ENCODE measurements at places on chromosomes 11 and 22.

- H3K27ac ChIP-seq = no peak overlapping the region
- no peak overlapping the region for H3K4me3 ChIP-seq
- no peak for DNase-seq
- H3K27me3 ChIP-seq = no peaks in the 10 kb centered on the region
Measured at GRCh38 chr11:127044535-127044934, 44.0 kb upstream of the KIRREL3 start.

DNA sequence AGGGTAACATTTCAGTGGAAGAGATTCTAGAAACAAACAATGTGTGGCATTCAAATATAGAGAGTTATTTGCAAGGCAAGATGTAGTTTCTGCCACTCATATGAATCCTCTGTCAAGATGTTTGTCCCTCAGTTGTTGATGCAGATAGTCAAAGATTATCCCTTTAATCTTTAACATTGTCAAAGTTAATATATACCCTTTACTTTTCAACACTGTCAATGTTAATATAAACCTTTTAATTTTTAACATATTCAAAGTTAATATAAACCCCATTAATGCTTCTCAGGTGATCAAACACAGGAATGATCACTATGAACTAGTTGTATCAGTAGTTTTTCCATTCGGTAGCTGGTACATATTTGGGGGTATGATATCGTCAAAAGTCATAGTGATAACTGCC lies 51.9 kb upstream of the PICALM start:
- no peaks in the 10 kb centered on the region for H3K36me3 ChIP-seq
- H3K27me3 ChIP-seq = no peaks in the 10 kb centered on the region
- no peaks in the 10 kb centered on the region for H3K4me1 ChIP-seq
- DNase-seq = no peak

DNA sequence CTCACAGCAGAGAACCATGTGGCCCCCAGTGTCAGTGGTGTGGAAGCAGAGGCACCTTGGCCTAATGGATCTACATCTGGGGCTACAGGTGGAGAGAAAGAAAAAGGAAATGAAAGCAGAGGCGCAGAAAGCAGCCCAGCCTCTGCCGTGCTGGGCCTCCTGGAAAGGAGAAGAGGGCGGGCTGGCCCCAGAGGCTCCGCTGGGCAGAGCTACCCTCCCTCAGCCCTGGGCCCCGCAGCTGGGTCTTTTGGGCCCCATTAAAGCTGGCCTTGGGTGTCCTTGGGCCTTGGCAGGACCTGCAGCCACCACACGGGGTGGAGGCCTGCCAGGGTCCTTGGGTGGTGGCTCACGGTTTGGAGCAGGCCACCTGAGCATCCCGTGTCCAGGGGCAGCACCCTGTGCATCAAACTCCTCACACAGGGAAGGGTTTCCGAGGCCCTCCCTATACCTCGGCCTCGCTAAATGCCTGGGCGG lies 31.6 kb upstream of the GAL start:
- H3K36me3 ChIP-seq = no peaks in the 10 kb centered on the region
- DNase-seq = no peak
- H3K4me1 ChIP-seq = no peaks in the 10 kb centered on the region
- no peaks in the 10 kb centered on the region for H3K27me3 ChIP-seq
- no peak overlapping the region for H3K4me3 ChIP-seq

GRCh38 chr22:34015642-34016041 lies 95.4 kb upstream of the LARGE1 start:
- no peaks in the 10 kb centered on the region for H3K36me3 ChIP-seq
- no peak for DNase-seq
- H3K27ac ChIP-seq = no peak overlapping the region
- no peaks in the 10 kb centered on the region for H3K27me3 ChIP-seq
- H3K4me1 ChIP-seq = no peaks in the 10 kb centered on the region

GRCh38 chr22:45656577-45656976 lies 15.1 kb upstream of the ATXN10 start:
- H3K4me3 ChIP-seq = no peak overlapping the region
- no peaks in the 10 kb centered on the region for H3K27me3 ChIP-seq
- no peak overlapping the region for H3K27ac ChIP-seq
- no peaks in the 10 kb centered on the region for H3K4me1 ChIP-seq

- no peaks in the 10 kb centered on the region for H3K27me3 ChIP-seq
- H3K4me1 ChIP-seq = no peaks in the 10 kb centered on the region
- H3K36me3 ChIP-seq = no peaks in the 10 kb centered on the region
- DNase-seq = peak; percentile 68
- H3K27ac ChIP-seq = no peak overlapping the region
Measured at GRCh38 chr11:87743007-87743406, 432.2 kb downstream of the RAB38 start.

GRCh38 chr11:45243967-45244366 lies 42.2 kb downstream of the SYT13 start:
- H3K4me3 ChIP-seq = no peak overlapping the region
- no peaks in the 10 kb centered on the region for H3K36me3 ChIP-seq
- no peaks in the 10 kb centered on the region for H3K4me1 ChIP-seq
- no peaks in the 10 kb centered on the region for H3K27me3 ChIP-seq
- H3K27ac ChIP-seq = no peak overlapping the region

DNA sequence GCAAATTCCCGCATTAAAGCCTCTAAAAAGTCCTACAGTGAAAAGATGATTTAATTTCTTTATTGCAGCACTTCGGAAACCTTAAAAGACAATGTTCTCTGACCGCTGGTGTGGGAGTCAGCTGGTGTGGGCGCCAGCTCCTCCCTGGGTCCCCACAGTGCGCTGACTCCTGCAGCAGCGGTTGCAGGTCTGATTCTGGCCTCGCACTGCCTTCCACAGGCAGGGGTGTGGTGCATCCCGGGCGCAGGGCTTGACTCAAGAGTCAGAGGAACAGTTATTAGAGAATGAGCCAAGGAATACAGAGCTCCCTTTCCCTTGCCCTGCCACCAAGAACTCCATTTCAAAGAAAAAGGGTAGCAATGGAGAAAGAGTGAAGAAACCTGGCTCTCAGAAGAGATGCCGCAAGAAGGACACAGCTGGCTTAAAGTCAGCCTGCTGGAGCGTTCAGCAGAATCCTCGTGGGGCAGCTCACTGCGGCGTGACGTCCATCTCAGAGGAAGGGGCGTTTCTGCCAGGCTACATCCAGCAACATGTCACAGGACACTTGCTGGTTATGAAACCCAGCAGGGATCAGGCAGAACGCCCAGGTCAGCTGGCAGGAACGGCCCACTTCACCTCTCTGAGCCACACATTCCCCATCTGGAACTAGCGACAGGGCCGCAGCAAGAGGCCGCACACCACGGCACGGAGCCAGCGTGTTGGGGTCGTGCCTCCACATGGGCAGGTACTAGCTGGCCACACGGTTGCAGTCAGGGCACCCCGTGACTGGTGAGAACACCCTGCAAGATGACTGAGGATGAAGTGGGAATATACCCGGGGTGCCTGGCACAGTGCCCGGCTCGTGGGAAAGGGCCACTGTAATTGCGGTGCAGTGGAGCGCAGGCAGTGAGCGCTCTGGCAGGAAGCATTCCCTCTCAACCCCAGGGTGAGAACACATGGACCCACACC lies 18.1 kb upstream of the EFCAB6 start:
- H3K27me3 ChIP-seq = no peaks in the 10 kb centered on the region
- H3K4me3 ChIP-seq = no peak overlapping the region
- peaks cover 11% of the 10 kb centered on the region for H3K36me3 ChIP-seq
- peak overlapping the region; percentile 32 for H3K27ac ChIP-seq
- no peak for DNase-seq

DNA sequence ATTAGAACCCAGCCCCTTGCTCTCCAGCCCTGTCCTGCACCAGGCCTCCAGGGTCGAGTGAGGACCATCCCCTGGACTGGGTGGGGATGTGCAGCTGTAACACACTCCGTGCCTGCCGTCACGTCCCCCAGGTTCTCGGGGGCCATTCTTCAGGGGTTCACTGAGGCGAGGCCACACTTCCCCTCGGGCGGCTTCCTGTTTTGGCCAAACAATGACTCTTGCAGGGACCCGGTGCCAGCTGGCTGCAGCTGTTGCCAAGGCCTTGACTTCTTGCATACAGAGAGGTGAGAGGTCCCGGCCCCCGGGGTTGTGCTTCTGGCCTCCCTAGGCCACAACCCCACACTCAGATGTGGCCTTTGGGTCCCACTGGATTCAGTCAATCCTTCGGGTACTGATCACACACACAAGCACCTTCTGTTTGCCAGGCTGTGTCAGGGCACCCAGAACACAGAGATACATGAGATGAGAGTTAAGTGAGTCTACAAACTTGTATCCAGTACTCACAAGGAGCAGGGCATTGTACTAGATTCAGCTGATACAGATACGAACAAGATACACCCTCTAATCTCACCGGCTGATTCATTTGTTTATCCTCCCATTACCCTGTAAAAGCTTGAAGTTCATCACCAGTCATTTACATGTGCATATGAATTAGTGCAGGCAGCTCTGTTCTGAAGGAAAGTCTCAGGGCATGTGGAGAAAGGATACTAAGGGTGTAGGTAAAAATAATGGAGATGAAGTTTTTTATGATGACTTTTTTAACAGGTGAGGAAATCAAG lies 32.9 kb downstream of the LRRC32 start:
- H3K27ac ChIP-seq = no peak overlapping the region
- H3K27me3 ChIP-seq = no peaks in the 10 kb centered on the region
- peak; percentile 35 for DNase-seq
- no peaks in the 10 kb centered on the region for H3K4me1 ChIP-seq
- H3K36me3 ChIP-seq = no peaks in the 10 kb centered on the region
- H3K4me3 ChIP-seq = no peak overlapping the region

DNA sequence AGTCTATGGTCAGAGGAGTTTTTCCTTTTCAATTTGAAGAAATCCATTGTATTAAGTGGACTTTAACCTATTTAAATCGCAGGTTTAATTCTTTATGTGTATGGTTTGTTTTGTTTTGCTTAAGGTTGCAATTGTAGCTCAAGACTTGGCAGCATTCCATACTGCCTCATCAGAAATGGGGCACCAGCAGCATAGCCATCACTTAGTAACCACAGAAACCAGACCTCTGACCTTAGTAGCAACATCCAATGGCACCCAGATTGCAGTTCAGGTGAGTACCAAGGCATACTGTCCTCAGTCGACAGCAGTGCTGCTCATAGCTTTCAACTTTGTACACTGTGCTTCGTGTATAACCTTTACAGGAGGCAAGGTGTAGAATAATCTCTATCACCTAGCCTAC lies 48.4 kb upstream of the WEE1 start:
- no peak overlapping the region for H3K4me3 ChIP-seq
- H3K36me3 ChIP-seq = peaks cover 44% of the 10 kb centered on the region

DNA sequence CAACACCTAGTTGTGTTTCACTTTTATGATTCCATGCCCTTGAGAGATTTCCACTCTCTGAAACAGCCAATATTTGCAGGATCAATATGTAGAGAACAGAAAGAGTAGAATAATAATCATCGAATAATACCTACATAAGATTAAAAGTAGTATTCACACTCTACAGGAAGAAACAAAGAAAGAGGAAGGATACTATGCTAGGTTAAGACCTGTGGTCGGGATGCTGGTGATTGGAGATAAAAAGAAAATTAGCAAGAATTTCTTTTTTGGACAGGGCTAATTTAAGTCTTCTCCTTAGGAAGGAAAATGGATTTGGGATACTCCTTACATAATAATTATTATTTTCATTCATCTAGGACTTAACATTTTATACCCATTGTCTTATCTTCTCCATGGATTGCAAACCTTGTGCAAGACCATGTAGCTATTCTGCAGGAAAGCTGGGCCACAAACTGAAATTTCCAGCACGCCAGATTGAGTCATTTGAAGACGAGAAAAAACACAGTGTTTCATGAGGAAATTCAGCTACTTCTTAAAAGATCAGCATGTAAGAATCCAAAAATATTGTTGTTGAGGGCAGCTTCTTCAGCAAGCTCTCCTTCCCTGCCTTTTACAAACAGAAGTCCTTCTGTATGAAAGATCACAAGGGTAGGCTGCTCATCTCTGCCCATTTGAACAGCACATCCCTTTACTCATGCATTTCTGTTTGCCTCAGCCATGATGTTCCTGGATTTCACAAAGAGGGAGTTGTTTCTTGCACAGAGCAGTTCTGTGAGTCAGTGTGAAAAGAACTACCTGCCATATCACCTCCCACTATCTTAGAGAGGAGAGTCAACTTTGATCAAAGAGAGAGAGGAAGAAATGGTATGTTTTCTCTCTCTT lies 90.7 kb downstream of the FAM76B start:
- no peak overlapping the region for H3K27ac ChIP-seq
- H3K36me3 ChIP-seq = no peaks in the 10 kb centered on the region
- no peaks in the 10 kb centered on the region for H3K27me3 ChIP-seq
- H3K4me3 ChIP-seq = no peak overlapping the region
